ENCODE measurements at places on chromosomes 1 and 21. TPM values are rescaled to one million over a fixed set of nuclear protein-coding genes. Genes with fewer than 3 reads are reported as not detected.

The HSPA6 gene
- total RNA-seq = 11.2 TPM

The PADI1 gene
- total RNA-seq = not detected

The CDKN2C gene
- 2.5 TPM for total RNA-seq

The KRTAP21-2 gene
- total RNA-seq = not detected

The MCOLN2 gene
- total RNA-seq = 25.8 TPM

The PER3 gene
- total RNA-seq = 5.8 TPM

The UBL4B gene
- not detected for total RNA-seq

The VTCN1 gene
- not detected for total RNA-seq

The SRP9 gene
- total RNA-seq = 104 TPM

The CENPS gene
- total RNA-seq = 10.9 TPM

The CDC73 gene
- total RNA-seq = 77.2 TPM

The IL12RB2 gene
- total RNA-seq = 0.67 TPM

The KCNJ9 gene
- not detected for total RNA-seq

The DHX9 gene
- 207 TPM for total RNA-seq

The RNU11 gene
- total RNA-seq = not detected

The FAM163A gene
- not detected for total RNA-seq

The ZSCAN20 gene
- total RNA-seq = 3.7 TPM

The MEGF6 gene
- total RNA-seq = 75.4 TPM

The NUP210L gene
- 0.15 TPM for total RNA-seq

The SHISAL2A gene
- 91.0 TPM for total RNA-seq

The ARHGAP29 gene
- not detected for total RNA-seq

The AVPR1B gene
- total RNA-seq = not detected

The FGR gene
- total RNA-seq = 57.0 TPM

The FMO1 gene
- total RNA-seq = not detected

The WNT4 gene
- total RNA-seq = not detected

The RYR2 gene
- total RNA-seq = not detected

The SPRR3 gene
- total RNA-seq = not detected

The LEFTY1 gene
- 0.51 TPM for total RNA-seq

The EFNA3 gene
- total RNA-seq = 1.6 TPM

The RGSL1 gene
- total RNA-seq = not detected

The BEND5 gene
- total RNA-seq = 19.5 TPM

The TSSK3 gene
- 11.6 TPM for total RNA-seq

The PYHIN1 gene
- 12.0 TPM for total RNA-seq

The TMEM79 gene
- 11.5 TPM for total RNA-seq

The MAN1C1 gene
- 0.89 TPM for total RNA-seq

The CACNA1E gene
- 0.37 TPM for total RNA-seq

The KRTAP8-1 gene
- not detected for total RNA-seq

The AADACL4 gene
- not detected for total RNA-seq

The S100A16 gene
- total RNA-seq = not detected

The GSTM5 gene
- not detected for total RNA-seq

The KRTAP10-6 gene
- total RNA-seq = not detected

The BSND gene
- not detected for total RNA-seq

Measured in B cell (primary cell).